ENCODE measurements at places on chromosomes 4 and X.

DNA sequence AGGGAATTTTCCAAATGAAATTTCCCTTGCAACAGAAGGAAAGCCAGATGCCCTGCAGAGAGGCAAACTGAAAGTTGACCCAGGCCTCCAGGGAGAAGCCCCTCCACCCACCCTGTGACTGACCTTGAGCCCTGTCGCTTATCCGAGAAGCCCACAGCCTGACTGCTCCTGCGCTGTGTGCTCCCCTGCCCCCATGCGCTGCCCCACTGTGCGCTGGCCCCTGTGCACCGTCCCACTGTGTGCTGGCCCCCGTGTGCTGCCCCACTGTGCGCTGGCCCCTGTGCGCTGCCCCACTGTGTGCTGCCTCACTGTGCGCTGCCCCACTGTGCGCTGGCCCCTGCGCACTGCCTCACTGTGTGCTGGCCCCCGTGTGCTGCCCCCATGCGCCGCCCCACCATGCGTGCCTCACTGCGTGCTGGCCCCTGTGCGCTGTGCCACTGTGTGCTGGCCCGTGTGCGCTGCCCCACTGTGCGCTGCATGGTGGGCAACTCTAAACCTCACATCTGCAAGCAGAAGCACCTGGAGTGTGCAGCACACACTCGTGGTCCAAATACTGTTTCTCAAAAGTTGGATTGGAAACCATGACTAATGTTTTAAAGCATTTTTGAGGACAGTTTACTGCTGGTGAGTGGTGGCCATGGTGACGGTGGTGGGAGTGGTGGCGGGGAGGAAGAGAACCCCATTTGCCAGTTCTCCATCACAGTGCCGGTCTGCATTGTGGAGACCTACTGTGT is 8.3 kb upstream of the GRPEL1 start:
- no peak for DNase-seq

- no peak for DNase-seq
These were observed 9.5 kb downstream of the CTPS2 start for GRCh38 chrX:16702700-16703599.

DNA sequence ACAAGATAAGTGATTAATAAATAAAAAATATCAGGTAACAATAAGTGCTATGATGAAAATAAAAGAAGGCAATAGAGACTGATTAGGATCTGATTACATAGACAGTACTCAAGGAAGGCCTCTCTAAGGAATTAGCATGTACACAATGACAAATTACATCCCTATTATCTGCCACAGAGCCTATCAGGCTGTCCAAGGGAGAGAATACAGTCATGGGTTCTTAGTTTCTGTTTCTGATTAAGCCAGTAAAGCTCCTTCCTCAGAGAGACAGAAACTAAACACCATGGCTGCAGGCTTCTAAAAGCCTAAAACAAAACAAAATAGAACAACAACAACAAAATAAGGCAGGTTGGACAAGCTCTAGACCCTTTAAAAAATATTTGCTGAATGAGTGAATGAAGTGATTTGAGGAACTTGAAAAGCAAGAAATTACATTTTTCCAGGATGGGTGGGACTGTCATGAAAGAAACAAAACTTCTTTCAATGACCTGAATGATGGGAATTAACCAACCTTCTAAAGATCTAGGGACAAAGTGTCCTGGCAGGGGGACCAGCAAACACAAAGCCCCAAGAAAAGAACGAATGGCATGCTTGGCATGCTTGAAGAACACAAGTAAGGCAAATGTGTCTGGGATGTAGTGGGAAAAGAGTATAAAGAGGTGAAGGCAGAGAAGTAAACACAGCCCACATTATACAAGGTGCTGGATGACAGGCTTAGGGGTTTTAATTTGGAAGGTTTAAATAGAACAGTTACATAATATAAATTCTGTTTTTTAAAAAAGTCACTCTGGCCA is 44.1 kb downstream of the NAA11 start:
- no peak for DNase-seq

DNA sequence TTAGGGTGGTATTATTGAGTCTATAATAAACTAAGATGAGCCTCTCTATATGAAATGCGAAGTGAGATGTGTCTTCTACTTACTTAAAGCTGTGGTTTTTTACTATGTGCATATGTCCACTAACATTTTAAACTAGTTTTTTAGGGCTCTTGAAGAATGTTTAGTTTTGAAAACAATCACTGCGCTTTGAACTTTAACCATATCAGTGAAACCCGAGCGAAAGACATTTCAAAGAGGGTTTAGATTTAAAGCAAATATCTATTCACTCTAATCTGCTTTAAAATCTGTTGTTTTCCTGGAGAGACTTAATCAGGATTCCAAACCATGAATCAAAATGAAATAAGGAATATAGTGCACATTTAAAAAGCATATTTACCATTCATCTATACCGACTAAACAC is 24.8 kb upstream of the SLC7A11 start:
- no peak for DNase-seq

GRCh38 chrX:1261285-1261684 is 7.3 kb upstream of the CSF2RA start:
- DNase-seq = no peak

DNA sequence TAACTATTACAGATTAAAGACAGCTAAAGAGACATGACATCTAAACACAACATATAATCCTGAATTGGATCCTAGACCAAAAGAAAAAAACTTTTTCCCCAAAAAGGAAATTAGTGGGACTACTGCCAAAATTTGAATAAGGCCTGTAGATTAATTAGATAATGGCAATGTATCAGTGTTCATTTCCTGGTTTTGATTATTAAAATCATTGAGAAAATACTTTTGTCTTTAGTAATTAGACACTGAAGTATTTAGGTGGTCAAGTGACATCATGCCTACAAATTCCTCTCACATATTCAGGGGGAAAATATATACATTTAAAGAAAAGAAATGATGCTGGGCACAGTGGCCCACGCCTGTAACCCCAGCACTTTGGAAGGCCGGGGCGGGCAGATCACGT is 10.4 kb upstream of the USO1 start:
- DNase-seq = no peak

DNA sequence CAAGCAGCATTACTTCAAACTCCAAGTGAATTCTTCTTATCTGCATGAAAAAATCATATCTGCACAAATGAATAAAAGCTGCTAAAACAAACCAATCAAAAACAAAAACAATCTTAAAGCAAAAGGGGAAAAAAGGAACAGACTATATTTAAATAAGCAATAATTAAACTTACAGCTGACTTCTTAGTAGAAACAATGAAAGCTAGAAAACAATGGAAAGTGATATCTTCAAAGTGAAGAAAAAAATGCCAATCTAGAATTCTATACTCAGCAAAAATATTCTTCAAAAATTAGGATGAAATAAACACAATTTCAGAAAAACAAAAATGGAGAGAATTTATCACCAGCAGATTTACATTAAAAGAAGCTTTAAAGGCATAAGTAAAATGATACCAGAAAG is 20.0 kb downstream of the STBD1 start:
- no peak for DNase-seq

Measured in activated T-cell treated with anti-CD3 and anti-CD28 coated beads for 48 hours (primary cell).